Progenitor cell of endocrine pancreas (in vitro differentiated cells): ENCODE measurements at places on chromosomes 16 and 17. TPM values are rescaled to one million over a fixed set of nuclear protein-coding genes. Genes with fewer than 3 reads are reported as not detected.

PERCC1 gene
- total RNA-seq = 7.1 and 7.6 TPM in 2 replicates

ACBD4 gene
- 14.1 and 15.7 TPM in 2 replicates for total RNA-seq

OTOA gene
- 0.07 and 0.13 TPM in 2 replicates for total RNA-seq

GDPD3 gene
- 13.3 and 13.8 TPM in 2 replicates for total RNA-seq

LDHD gene
- total RNA-seq = 0.64 and 0.89 TPM in 2 replicates

CAPNS2 gene
- not detected in 2 replicates for total RNA-seq

HSPB9 gene
- 0.16 TPM in 1 of 2 replicates, not detected in the other for total RNA-seq

HOXB4 gene
- total RNA-seq = 3.4 and 6.0 TPM in 2 replicates
